ENCODE measurements at places on chromosomes 5 and 9.

DNA sequence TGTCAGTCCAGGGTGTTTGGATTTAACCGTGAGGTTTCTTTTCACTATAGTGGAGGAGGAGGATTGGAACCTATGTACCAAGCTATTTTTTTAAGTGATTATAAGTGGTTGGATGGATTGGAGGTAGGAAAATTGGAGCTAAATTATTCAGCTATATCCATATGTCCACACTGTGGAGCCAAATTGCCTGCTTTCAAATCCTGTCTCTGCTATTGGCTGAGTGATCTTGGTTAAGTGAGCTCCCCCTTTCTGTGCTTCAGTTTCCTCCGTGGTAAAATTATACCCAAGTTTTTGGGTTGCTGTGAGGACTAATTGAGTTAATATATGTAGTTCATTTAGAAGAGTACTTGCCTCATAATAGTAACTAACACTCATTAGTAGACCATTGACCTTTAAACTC, 2.5 kb downstream of the CENPP start:
- DNase-seq = no peak

GRCh38 chr5:125558466-125558865, 812.0 kb upstream of the ZNF608 start:
- DNase-seq = no peak

GRCh38 chr9:134617246-134617645, 24.4 kb upstream of the COL5A1 start:
- no peak for DNase-seq

- no peak for DNase-seq
Observed at GRCh38 chr9:19640014-19640413, 148.8 kb downstream of the SLC24A2 start.

- DNase-seq = no peak
Observed at GRCh38 chr5:86977190-86977589, 290.5 kb upstream of the RASA1 start.

GRCh38 chr5:79227484-79228025, 8.4 kb upstream of the JMY start:
- no peak for DNase-seq

DNA sequence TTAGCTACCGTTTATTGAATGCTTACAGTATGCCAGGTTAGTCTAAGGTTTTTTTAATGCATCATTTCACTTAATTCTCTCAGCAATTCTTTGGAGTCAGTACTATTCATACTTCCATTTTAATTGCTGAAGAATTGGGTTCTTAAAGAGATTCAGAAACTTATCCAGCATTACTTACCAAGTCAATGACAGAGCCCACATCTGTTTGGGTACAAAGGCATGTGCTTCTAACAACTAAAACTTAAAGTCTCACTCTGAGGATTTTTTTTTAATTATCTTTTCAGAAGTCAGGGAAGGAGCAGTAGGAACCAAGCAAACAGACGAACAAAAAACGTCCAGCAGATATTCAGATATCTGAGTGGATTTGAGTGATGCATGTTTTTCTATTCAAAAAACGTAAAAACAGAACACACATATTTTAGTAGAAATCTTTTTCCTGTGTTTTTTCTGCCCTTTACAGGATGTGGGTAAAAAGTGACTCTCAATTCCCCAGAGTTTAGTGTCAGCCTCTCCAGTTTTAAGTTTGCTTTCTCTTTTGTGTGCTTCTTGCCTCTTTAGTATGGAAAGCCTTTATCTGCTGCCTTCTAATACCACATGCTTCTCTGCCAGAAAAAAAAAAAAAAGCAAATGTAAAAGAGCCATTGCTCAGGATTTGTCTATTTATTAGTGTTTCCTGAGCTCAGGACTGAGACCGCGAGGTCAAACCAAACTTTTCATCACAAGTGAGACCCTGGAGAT, 118.0 kb downstream of the PRKACG start:
- no peak for DNase-seq

DNA sequence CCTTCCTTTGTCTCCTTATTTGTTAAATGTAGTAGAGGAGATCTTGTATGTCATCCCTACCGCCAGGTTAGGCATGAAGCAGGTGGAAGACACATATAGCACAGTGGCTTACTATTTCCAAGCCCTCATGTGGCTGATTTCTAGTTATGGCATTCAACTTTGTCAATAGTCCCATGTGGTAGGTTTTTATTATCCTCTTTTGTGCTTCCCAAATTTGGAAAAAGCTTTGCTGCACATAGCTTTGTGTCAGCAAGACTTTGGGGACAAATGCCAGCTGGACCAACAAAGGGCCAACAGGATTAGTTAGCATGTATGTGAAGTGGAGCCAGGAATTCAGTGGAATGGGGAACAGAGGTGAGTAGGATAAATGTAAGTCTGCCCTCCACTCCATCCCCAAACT, 276.3 kb downstream of the PSAT1 start:
- no peak for DNase-seq
